ENCODE measurements at places on chromosomes 7 and 10.

DNA sequence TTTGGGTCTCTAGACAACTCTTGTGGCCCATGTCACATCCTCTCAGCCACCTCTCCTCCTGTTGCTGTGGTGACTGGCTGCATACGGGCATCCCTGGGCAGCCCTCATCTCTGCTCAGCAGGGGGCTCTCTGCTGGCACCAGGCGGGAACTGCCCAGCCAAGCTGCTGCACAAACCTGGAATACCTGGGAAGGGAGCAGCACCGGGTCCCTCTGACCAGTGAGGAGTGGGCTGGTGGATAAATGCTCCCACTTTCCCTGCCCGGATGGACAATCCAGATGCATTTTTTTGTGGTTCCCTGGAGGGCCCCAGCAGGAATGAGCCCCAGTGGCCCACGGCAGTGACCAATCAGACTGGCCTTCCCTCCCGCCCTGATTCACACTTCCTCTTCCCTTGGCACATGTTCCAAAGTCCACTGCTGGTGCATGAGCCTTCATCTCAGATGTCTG lies 21.9 kb downstream of the GRID1 start:
- DNase-seq = no peak

DNA sequence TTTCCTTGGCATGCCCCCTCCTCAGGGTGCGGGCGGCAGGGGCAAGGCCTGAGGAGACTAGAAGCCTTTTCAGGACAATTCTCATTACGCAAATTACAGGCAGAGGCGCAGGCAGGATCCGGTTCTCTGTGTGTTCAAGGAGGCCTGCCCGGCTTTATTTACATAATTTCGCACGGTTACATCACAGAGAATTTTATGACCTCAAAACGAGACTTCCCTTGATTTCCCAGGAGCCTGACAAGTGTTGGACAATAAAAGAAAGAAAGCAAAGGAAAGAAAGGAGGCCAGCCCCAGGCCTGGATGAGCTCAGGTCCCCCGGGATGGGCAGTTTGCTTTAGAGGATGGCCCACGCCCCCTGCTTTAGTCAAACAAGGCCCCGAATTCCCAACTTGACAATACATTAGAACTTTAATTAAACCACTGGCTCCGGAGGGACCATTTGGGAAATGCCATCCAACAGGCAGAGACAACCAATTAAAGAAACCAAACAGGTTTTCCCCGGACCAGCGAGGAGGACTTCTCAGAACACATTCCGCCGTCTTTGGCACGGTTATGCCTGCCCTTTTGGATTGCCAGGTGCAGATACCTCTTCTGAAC lies 2.9 kb downstream of the MNX1 start:
- no peak for DNase-seq

- no peak for DNase-seq
These were observed 1.3 kb downstream of the SLC26A4 start for GRCh38 chr7:107661865-107662379.

- DNase-seq = no peak
These were observed 683.7 kb upstream of the LRRN3 start for GRCh38 chr7:110407242-110407641.

- DNase-seq = no peak
These were observed 113.4 kb downstream of the JAZF1 start for GRCh38 chr7:28067171-28067570.
